IPS-NIHi11 (cell line): ENCODE measurements at places on chromosomes 11 and 22.

GRCh38 chr22:39150848-39151215, 1.6 kb downstream of the CBX7 start:
- DNase-seq, result no peak

GRCh38 chr11:110092111-110092514, 1.1 kb upstream of the ZC3H12C start:
- DNase-seq, result no peak

DNA sequence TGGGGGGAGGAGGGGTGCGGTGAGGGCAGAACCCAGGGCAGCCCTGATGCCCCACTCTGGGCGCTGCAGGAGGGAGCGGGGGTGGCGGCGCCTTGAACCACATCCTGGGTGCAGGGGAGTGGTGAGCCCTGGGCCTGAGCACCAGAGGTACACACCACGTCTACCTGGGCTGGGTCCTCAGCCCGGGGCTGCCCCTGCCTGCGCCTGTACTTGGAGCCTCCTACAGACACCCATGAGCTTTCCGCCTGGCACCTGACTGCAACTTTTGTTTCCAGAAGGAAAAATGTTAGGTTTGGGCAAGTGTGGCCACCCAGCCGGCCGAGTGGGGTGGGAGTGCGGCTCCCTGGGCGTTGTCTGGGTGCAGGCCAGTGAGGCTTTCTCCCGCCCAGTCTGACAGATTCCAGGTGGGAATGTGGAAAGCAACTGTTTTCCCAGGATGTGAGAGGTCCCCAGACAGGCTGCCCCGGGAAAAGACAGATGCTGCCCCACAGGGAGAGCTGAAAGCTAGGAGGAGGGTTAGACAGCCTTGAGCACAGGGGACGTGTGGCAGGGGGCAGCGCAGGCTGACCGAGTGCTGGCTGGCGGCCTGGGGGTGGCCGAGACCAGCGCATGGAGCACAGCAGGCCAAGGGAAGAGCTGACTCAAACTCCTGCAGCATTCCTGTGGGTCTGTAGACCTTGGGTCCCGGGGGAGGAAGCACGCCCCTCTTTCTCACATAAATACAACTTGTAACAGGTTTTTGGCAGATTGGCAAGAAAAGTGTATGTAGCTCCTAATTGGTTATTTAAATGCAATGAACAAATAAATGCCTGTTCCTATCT, 44.1 kb downstream of the GNB1L start:
- peak; percentile 66 for DNase-seq

DNA sequence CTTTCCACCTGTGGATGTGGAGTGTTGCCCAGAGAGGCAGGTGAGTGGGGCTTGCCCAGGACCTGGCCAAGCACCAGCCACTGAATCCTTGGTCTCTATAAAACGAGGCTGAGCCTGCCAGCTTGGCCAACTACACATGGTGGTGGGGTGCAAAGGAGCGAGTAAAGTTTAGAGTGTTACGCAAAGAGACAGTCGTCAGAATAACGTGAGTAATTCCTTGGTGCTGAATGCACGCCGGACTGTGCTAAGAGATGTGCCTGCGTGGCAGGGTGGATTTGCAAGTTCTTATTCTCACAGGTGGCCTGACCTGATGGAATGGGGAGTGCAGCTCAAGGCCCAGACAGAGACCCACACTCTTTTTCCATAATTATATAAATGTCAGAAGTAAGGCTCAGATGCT, 88.6 kb upstream of the B3GAT1 start:
- no peak for DNase-seq

DNA sequence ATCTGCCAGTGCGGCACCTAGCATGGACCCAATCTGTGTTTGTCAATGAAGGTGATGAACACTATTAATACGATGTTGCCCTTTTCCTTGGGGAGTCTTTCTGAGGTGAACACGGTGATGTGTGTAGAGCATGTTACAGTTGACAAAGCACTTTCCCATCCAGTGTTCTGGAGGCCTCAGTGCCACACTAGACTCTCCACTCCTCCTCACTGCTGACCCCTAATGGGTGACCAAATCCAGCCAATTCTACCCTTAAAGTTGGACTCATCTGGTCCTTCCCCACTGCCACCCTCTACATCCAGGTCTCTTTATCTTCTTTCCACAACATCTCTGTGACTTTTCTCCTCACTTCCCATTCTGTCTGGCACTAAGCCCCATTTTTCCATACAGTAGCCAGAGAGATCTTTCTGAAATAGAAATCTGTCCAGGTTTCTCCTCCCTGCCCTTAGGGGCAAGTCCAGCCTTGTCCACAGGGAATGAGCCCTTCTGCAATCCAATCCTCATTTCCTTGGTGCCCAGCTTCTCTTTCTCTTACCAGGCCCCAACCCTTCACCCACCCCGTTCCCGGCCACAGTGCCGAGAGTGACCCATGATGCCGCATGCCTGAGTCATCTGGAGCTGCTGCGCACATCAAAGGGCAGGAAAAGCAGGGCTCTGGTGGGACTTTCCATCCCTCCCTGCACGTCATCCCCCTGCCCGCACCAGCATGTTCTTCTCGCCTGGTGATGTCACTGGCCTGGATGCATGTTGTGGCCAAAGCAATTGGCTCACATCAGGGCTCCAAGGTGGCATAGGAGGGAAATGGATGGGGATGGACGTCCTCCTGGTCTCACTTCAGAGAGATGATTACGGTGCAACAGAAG, 64.2 kb downstream of the RASSF10 start:
- DNase-seq, result no peak

- peak; percentile 89 for DNase-seq
Measured at GRCh38 chr11:70191495-70192140, 11.5 kb upstream of the FADD start.

DNA sequence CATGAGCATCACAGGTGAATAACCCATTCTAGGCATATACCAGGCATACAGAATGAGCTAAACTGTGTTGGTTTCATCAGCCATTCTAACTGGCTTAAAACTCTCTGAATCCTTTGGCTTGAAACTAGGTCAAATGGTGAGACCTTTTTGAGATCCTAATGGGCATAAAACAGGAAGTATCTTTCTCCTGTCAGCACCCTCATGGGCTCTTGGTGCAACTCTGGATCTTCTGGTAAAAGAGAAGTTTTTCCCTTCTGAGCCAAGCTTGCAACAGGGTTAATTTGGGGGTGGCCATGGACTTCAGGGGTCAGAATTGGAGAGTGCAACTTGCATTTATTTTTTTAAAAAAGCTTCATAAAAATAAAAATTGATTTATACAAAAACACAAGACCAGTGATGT, 67.9 kb upstream of the GRAMD1B start:
- no peak for DNase-seq

- no peak for DNase-seq
Measured at GRCh38 chr22:48301421-48301820, 1526.3 kb downstream of the BRD1 start.

DNA sequence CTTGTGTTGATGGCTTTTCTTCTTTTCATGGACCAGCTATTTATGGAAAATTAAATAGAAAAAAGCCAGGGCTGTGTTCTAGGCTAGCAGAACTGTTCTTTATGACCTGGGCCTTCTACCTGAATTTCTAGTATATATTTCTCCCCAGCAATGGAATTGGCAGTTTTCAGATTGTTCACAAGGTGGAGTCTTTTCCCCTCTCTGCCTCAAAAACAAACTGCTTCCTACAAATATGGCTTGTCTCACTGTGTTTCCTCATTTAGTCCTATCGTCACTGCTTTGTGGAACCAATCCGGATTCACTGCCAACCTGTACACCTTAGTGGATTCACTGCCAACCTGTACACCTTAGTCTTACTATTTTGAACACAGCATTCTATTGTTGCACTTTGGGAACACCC, 5.0 kb upstream of the APOL5 start:
- no peak for DNase-seq

DNA sequence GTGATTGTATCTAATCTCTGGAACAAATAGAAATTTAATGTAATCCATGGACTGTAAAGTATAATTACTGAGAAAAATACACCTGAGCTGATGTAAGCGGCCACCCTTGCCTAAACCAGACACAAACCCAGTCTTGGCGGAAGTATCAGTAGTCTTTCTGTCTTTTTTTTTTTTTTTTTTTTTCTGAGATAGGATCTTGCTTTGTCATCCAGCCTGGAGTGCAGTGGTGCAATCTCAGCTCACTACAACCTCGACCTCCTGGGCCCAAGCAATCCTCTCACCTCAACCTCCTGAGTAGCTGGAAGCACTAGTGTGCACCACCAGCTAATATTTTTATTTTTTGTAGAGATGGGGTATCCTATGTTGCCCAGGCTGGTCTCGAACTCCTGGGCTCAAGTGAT, 5.5 kb upstream of the CXCR5 start:
- no peak for DNase-seq

DNA sequence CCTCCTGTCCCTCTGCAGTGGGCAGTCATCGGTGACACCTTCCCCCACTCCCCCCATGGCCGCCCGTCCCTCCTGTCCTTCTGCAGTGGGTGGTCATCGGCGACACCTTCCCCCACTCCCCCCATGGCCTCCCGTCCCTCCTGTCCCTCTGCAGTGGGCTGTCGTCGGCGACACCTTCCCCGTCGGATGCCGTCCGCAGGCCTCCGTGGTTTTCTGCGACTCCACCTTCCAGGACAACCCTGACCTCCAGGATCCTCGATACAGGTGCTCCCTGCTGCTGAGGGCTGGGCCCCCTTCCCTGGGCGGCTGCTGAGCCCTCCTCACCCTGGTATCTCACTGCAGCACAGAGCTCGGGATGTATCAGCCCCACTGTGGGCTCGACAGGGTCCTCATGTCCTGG, 2.2 kb downstream of the MIOX start:
- DNase-seq, result no peak

DNA sequence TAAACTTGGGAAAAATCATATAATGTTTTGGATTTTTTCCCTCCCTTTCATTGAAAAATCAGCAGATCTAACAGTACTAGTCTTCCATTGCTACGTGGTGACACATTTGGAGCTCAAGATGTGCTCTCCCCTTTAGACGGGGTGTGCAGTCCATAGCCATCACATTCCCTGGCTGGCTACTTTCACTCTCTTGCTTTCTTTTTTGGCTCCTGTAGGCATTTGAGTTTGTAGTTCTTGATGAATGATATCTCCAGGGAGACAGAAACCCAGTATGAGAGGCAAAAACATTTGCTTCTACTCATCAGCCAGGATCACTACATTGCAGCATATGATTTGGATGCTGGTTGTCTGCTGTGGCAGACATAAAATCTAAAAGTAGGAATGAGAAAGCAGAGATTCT, 12.1 kb downstream of the CCDC81 start:
- DNase-seq, result no peak

DNA sequence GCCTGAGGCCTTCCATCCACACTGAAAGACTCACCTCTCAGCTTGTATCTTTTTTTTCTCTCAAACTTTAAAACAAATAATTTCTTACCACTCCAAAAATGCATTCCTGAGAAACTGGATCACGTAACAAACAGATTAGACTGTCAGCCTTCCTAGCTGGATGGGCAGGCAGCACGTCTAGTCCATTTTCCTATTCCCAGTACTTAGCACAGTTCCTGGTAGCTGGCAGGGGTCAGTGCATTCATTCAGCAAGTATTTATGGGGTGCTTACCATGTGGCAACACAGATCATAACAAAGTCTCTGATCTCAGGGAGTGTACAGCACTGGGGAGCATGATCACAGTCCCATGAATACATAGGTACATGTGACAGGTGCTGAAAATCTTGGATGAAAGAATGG, 89.6 kb downstream of the UBASH3B start:
- DNase-seq, result no peak

GRCh38 chr11:101254037-101254436, 124.4 kb upstream of the PGR start:
- DNase-seq, result no peak

DNA sequence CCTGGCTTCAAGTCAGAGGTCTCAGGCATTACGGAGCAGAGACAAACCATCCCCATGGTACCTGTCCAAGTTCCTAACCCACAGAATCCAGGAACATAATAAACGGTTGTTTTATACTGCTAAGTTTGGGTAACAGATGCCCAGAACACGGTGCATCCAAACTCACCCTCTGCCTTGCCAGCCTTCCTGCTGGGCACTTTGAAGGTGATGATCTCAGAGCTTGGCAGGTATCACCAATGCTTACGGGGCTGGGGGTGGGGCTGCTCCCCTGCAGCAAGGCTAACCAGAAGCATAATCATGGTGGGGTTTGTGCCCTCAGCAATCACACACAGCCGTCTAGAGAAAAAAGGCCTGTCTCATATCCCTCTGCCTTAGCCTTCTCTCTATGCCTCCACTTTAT, 27.1 kb downstream of the DKK3 start:
- no peak for DNase-seq

- no peak for DNase-seq
Measured at GRCh38 chr11:69981119-69981784, 96.9 kb upstream of the ANO1 start.

GRCh38 chr11:12066799-12067508, 43.4 kb upstream of the MICAL2 start:
- DNase-seq, result no peak

DNA sequence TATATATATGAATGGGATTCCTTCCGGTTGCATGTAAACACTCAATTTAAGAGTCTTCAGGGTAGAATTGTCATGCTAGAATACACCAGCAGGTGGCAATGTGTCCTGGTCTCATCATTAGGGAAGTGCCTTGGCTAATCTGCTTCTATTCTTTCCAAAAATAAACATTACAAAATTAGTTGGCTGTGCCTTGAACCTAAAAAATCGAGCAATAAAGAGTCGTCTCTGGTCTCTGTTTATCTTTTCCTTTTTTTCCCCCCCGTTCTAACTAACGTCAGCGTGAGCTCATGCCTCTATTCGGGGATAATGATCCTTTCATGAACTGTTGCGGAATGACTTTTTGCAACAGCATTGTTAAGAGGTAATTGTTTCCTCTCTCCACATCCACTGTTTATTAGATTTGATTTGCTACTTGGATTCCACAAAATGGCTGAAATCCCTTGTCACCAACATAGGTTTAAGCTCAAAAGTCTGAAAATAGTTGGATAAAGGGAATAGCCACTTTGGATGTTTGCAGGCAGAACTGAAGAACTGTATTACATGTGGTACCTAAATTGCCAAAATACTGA, 1.2 kb upstream of the ARHGEF12 start:
- DNase-seq, result peak; percentile 49

- peak; percentile 48 for DNase-seq
Measured at GRCh38 chr11:107018219-107018901, at the start of gene GUCY1A2. TSS of gene GUCY1A2 (minus strand) at chr11:107018476. CDS start at chr11:107018055, 421 bp downstream.

DNA sequence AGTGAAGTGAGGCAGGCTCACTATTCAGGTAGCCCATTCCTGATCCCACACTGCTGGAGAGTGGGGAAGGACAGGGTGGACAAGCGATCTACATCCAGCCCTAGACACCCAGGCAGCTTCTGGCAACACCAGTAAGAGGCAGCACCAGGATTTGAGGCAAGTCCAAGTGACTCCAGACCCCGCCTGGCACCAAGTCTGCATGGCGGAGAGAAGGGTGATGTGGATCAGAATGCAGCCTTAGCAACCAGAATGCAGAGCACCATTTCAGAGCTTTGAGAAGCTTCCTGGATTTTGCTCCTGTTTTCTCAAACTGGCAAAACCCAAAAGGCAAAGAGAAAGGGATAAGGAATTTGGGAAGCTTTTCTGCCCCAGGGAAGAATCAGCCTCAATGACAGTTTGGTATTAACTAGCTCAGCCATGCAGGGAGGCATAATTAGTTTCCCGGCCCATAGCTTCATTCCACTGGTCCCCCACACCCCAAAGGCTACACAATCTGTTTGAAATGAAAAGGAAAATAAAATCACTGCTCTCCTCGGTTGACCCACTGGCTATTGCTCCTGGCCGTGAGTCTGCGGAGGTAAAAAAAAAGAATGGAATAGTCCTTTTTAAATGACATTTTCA, 17.3 kb downstream of the GALNT18 start:
- DNase-seq, result no peak

GRCh38 chr11:116272181-116272789, 500.5 kb downstream of the BUD13 start:
- peak; percentile 61 for DNase-seq
